ENCODE measurements at places on chromosomes 5 and 9. TPM values are rescaled to one million over a fixed set of nuclear protein-coding genes. Genes with fewer than 3 reads are reported as not detected.

The FYB1 gene
- 127 TPM for total RNA-seq

- DNase-seq = no peak
These were observed 547.6 kb downstream of the RAB3C start for GRCh38 chr5:59130431-59130830.

- DNase-seq = no peak
These were observed 307.3 kb downstream of the PIK3R1 start for GRCh38 chr5:68522863-68523262.

GRCh38 chr5:149153751-149154610, 12.7 kb downstream of the ABLIM3 start:
- no peak for DNase-seq

GRCh38 chr9:94887721-94888120, 161.2 kb downstream of the AOPEP start:
- no peak for DNase-seq

The FOXD4 gene
- total RNA-seq = 0.38 TPM

DNA sequence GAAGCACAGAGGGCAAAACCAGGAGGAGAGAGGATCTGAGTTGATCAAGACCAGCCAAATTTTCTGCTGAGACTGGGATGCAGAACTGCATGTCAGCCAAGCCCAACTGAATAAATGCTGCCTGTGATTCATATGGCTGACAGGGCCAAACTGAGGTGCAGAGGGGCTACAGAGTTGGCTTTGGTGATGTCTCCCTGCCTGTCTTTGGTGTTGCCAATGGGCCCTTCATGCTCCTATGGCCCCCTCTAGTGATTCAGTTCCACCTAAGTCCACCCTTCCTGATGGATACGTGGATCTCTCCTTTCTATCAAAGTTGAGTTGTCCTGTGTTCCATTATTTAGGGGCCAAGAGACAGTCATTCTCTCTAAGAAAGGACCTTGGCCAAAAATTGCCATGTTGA, 163.6 kb upstream of the TLE4 start:
- DNase-seq = no peak

The GLRA1 gene
- total RNA-seq = not detected

GRCh38 chr5:27377626-27378025, 339.2 kb upstream of the CDH9 start:
- DNase-seq = no peak

DNA sequence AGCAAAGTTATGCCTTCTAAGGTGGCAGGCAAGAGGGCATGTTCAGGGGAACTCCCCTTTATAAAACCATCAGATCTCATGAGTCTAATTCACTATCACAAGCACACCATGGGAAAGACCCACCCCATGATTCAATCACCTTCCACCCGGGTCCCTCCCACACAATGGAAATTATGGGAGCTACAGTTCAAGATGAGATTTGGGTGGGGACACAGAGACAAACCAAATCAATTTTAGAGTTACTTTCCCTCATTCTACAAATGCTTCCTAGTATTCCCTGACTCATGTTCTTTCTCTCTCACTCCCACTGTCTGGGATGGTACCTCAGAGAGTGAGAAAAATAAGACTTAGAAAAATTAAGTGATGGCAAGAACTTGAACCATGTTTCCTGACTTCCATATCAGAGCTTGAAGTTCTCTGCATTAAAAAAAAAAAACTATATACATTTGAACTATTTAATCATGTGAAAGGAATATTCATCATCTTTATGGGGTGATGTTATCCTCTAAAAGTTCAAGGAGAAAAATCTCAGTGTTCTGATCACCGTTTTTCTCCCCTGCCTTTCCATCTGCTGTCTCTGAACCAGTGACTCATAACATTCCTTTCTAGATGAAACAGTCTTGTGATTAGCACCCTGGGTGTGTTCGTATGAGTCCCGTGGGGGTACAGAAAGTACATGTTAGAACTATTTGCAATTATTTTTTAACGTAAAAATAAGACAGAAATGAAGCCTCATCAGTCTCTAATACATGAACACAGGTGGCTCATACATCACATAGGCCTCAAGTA, 282.9 kb downstream of the SLF1 start:
- no peak for DNase-seq
